Activated CD8-positive, alpha-beta memory T cell treated with anti-CD3 and anti-CD28 coated beads, Interleukin-2, amount 10 ng/mL, durations not matched to agents 7 days and 5 days (primary cell): ENCODE measurements at places on chromosomes 7 and 10.

GRCh38 chr7:44415510-44415909, 74.9 kb downstream of the NUDCD3 start:
- no peak for DNase-seq

DNA sequence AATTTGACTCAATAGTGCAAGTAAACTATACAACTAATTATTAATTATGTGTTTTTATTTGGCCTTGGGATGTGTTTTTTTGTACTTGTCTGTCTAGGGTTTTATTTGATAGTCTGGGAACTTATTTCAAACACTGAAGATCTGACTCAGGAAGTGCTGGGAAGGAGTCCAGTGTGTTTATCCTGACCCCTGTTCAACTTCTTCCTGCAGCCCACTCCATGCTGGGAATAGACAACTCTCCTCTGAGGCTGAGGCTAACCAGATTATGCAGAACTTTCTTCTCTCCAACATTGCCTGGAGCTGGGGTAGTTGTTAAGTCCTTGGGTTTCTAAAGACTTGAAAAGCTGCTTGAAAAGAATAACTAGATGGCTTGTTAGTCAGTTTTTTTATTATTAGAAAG, 6.9 kb downstream of the CISD1 start:
- DNase-seq, result no peak

- no peak for DNase-seq
Observed at GRCh38 chr7:129454249-129454551, 20.0 kb downstream of the STRIP2 start.

- no peak for DNase-seq
Observed at GRCh38 chr7:117412946-117413559, 14.2 kb downstream of the ASZ1 start.

- no peak for DNase-seq
Observed at GRCh38 chr7:138699661-138700060, 1.5 kb downstream of the SVOPL start.
